ENCODE measurements at places on chromosomes 5 and 9.

- DNase-seq: peak; percentile 3
Measured at GRCh38 chr9:121122246-121123032, 47.7 kb downstream of the CNTRL start.

GRCh38 chr9:130990306-130990977 lies 18.5 kb upstream of the LAMC3 start:
- no peak for DNase-seq

DNA sequence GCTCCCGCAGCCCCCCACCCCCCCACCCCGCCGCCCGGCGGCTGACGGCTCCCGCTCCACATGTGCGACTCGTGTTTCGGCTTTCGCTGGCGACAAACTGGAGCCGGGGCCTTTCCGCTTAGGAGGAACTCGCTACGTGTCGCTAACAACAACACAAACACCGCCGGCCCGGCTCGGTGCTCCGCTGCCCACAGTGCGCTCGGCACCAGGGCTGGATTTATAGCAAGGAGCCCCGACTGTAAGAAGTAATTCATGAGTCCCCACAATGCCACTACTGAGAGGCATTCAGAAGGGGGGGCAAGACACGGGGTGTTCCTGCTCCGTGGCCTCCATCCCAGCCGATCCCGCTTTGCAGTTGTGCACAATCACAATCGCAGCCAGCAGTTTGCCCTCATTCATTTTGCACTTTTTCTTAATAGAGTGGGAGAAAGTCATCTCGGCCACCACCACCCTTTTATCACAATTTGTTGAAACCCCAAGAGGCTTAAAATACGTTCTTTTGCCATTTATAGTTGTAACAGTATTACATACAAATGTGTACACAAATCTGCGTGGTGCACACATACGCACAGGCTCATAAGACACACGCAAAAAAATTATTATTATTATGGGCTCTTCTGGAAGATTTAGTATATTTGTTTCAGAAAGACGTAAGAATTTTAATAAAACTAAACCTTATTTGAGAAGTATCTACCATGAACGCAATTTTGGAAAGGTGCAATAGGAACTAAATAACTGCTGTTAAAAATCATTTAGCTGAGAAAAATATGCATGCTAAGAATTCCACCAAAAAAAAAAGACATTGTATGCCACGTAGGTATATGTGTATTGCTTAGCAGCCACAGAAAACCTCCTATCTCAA lies 48.1 kb downstream of the EBF1 start:
- peak; percentile 45 for DNase-seq

DNA sequence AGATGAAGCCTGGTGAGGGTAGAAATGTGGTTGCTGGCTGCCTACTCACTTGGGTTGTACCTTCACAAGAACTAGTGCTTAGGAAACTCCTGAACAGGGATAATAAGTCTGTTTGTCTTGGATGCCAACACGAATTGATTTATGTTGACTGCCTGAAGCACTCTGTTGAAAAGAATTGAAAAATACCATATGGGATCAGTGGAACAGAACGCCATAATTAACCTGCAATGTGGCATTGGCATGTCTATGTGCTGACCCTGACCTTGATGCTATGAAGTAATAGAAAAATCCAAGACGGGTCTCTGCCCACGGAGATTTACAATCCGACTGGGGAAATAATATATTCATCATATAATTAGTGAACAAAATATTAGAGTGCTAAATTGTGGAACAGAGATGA lies 10.5 kb downstream of the LIX1 start:
- no peak for DNase-seq

DNA sequence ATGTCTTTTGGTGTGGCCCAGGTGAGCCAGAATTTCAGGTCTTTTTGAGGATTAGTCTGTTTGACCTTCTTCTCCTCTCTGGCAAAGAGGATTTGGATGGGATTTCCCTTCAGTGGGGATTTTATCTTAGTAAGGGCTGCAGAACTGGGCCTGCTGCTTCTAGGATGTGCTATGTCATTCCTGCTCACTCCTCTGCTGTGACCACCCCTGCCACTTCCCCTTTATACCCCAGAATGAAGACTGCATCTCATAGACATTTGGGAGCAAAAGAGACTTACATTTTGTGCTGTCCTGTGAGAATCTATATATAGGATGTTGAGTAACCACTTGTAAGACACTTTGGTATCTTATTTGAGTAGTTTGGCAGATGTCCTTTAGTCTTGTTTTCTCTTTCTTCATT lies 76.2 kb downstream of the ARHGAP26 start:
- no peak for DNase-seq

- no peak for DNase-seq
Measured at GRCh38 chr5:32474209-32474854, 29.8 kb upstream of the ZFR start.

DNA sequence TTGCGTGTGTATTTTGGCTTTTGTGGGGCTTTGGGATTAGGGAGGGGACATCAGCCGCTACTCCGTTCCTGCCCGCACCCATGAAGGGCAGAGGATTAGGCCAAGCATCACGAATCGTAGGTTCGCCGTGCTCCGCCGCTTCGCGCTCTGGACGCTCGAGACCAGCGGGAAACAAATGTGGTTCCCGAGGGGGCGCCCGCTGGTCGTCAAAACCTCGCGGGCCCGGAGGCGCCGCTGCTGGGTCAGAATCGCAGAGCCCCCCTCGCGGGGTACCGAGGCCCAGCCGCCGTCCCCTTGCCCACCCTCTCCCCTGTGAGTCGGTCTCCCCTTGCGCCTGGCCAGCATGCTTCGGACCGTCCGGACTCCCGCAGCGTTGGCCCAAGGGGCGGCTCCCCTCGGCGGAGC lies 2.3 kb upstream of the PAX5 start:
- no peak for DNase-seq

DNA sequence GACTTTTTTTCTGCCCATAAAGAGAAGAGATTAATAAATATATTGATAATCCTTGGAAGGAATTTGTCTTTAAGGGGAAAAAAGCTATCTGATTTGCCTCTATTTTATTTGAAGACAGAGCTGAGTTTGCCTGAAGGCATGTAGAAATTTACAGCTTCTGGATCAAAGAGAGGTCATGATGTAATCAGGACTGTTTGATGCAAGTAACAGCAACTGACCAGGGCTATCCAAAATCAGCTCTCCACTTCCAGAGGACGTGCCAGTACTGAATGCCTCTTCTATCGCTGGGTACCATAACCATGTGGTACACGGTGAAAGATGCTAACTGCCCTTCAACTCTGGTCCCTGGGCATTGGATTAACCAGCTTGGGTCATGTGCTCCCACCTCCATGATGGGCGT lies 90.6 kb downstream of the ZFAND5 start:
- DNase-seq: no peak

DNA sequence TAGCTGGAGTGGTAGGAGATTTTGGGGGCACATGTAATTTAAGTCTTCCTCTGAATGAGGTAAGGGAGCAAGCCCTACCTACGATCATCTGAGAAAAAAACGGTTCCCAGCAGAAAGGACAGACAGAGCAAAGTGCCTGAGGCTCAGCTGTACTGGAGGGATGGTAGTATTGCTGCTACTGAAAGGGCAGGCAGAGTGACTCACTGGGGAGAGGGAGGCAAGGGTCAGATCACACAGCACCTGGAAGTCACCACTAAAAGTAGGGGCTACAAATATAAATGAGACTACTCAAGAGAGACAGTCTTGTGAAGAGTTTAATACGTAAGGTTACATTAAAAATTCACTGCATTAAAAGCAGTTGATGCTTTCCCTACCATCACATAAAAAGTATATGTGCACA lies 75.9 kb downstream of the NFIB start:
- DNase-seq: peak; percentile 42

DNA sequence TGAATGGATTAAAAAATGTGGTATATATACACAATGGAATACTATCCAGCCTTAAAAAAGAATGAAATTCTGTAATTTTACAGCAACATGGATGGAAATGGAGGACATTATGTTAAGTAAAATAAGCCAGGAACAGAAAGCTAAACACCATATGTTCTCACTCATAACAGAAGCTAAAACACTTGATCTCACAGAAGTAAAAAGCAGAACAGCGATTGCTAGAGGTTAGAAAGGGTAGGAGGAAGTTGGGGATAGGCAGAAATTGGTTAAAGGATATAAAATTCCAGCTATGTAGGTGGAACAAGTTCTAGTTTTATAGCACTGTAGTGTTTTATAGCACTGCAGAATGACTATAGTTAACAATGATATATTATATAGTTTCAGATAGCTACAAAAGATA lies 15.8 kb downstream of the MARCHF3 start:
- no peak for DNase-seq

- DNase-seq: no peak
Measured at GRCh38 chr5:135357685-135358084, 41.3 kb downstream of the MACROH2A1 start.

DNA sequence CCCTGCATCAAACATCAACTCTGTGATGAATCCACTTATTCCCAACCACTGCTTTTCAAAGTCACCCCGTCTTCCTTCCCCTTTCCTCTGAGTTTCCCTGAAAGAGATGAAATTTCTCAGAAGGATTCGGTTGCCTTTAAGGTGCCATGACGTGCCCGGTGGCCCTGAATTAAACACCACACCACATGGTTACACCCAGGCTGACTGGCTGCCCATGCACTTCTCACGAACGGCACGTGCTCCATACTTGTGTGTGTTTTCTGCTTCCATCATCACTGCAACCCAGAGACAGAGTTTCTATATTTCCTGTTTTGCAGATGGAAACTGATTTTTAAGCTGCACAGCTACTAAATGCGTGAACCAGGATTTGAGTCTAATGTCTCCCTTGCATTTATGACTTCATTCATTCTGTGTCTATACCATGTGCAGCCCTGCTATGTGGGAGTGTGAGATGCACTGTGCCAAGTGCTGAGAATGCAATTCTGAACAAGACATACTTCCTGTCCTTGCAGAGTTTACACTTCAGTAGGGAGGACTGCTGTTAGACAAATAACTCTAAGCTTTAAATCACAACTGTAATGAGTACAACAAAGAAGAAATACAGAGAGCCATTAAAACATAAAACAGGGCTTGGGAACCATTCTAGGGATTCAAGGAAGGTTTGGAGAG lies 162.9 kb downstream of the NXNL2 start:
- no peak for DNase-seq

DNA sequence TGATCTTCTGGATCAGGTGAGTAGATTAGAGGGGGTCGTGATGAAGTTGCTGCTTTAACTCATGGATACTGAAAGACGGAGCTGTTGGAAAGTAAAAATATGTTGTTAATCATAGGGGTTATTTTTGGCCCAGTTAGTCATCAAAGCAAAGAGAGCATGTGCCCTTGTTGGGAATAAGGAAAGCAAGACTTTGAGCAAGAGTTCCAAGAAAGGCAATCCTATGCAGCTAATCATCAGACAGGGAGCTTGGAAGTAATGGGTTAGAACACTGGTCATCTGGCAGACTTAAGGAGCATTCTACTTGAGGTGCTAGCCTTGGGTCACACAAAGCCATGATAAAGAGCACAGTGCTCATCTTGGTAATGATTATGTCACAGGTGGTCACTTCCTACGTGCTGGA lies 18.3 kb downstream of the ASPN start:
- DNase-seq: peak; percentile 83

DNA sequence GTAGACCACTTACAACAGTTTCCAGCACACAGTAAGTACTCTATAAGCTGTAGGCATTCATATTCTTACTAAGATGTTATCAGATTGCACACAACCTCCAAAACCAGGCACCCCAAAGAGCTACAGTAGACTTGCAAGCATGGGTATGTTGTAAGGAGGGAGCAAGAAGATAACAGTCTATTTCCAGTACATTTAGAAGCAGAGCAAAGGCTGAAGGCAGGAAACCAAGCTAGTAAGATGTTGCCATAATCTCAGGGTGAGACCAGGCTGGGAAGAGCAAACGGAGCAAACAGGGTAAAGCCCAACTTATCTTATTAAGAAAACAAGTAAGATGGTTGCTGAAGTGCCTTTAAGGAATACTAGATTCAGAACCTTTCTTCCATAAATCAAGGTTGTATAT lies 161.1 kb downstream of the GLIS3 start:
- DNase-seq: no peak

GRCh38 chr9:101026824-101027223 lies 1.7 kb upstream of the PLPPR1 start:
- no peak for DNase-seq

DNA sequence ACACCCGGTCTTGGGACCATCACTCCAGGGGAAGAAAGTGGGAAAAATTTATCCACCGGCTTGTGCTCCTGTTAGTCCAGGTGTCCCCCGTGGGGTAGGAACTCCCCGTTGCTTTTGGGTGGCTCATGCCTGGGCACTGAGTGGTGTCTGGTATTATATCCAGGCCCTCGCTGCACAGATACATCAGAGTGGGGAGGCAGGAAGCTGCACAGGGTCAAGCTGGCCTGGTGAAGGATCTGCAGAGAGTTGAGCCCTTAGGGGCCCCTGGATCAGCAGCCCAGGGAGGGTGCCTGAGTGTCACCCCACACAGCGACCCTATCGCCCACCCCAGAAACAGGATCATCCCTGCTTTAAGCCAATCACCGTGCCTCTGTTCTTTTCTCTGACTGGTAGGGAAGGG lies 24.4 kb upstream of the COL5A1 start:
- no peak for DNase-seq

GRCh38 chr9:80648336-80648735 lies 1041.0 kb downstream of the TLE1 start:
- peak; percentile 78 for DNase-seq

DNA sequence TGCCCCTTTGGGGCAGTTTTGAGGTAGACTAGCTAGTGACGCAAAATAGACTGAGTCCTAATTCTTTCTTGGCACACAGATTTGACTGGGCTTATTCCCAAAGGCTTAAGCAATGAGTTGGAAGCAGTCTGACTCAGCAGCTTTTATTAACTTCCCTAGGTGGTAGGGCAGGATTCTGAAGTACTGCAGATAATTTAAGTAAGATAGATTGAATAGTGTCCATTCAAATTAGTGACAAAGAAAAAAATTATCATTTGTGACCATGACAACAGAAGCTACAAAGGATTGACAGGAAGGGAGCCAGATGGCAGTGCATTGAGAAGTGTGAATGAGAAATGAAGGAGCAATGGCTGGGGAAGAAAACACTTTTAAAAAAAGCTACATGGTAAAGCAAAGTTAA lies 649.4 kb downstream of the CDH9 start:
- DNase-seq: no peak

DNA sequence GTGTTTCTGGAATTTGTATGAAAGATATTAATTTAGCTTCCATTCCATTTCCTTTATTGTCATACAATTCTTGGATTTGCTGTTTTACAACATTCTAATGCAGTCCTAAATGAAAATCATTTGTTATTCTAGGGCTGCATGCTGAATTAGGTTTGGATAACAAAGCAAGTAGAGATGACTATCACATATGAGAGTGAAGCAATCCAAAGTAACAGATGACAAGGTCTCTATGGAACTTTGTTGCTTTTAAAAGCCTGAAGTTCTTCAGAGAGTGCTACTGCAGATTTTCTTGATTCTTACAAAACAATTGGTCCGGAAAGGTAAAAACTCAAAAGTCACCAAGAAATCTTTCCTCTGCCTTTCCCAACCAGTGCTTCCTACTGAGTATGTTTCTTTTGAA lies 56.9 kb upstream of the VCAN start:
- no peak for DNase-seq
